ENCODE measurements at places on chromosomes 7 and 10. TPM values are rescaled to one million over a fixed set of nuclear protein-coding genes. Genes with fewer than 3 reads are reported as not detected.

GRCh38 chr10:125911990-125912389, 15.6 kb downstream of the FANK1 start:
- H3K4me3 ChIP-seq = no peak overlapping the region
- no peaks in the 10 kb centered on the region for H3K36me3 ChIP-seq
- no peak overlapping the region for H3K27ac ChIP-seq
- no peaks in the 10 kb centered on the region for H3K27me3 ChIP-seq
- no peaks in the 10 kb centered on the region for H3K4me1 ChIP-seq

DNA sequence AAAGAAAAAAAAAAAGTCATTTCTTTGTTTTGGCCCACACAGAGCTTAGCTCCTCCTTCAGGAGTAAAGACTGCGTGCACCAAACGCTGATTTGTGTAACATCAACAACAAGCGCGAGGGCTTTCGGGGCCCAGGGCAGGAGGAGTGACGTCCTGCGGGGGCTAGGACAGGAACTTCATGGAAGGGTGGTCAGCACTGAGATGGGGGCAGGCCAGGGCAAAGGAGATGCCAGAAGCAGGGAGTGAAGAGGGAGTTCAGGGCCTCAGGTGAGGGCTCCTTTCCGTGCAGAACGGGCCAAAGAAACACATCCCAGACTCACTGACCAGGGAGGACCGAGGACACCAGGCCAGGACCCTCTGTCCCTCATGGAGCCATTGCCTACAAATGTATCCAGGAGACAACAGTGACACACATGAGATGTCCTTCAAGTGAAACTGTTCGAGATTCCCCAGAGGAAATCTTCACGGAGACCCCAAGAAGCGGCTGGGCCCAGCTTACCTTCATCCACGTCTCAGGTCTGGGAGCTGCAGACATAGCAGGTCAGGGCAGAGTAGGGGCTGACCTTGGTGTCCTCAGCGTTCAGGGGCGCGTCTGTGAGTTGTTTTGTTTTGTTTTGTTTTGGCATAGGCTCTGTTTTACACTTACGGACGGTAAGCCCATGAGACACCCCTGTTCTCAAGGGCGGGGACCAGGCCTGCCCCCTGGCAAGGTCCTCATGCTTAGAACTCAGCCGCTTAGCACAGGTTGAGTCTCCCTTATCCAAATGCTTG, 30.4 kb upstream of the SHH start:
- DNase-seq = no peak
- H3K4me1 ChIP-seq = no peaks in the 10 kb centered on the region
- no peak overlapping the region for H3K27ac ChIP-seq

GRCh38 chr7:96266580-96266979, 55.3 kb downstream of the SLC25A13 start:
- H3K27me3 ChIP-seq = no peaks in the 10 kb centered on the region
- no peaks in the 10 kb centered on the region for H3K4me1 ChIP-seq
- no peak overlapping the region for H3K4me3 ChIP-seq
- H3K36me3 ChIP-seq = no peaks in the 10 kb centered on the region
- DNase-seq = no peak
- no peak overlapping the region for H3K27ac ChIP-seq

GRCh38 chr10:123642293-123642692, 23.9 kb upstream of the GPR26 start:
- no peak overlapping the region for H3K4me3 ChIP-seq
- H3K4me1 ChIP-seq = no peaks in the 10 kb centered on the region
- H3K36me3 ChIP-seq = no peaks in the 10 kb centered on the region
- DNase-seq = no peak
- no peak overlapping the region for H3K27ac ChIP-seq

HNRNPA2B1 gene
- polyA plus RNA-seq = 602 TPM

VIPR2 gene
- polyA plus RNA-seq = not detected

C10orf67 gene
- 0.16 TPM for polyA plus RNA-seq

Data from fibroblast of lung (primary cell).